ENCODE measurements at places on chromosomes 3 and 15.

GRCh38 chr3:136546720-136547119, 205.5 kb downstream of the STAG1 start:
- DNase-seq: peak; percentile 31

- DNase-seq: no peak
Observed at GRCh38 chr15:99345242-99345641, 94.0 kb downstream of the LRRC28 start.

DNA sequence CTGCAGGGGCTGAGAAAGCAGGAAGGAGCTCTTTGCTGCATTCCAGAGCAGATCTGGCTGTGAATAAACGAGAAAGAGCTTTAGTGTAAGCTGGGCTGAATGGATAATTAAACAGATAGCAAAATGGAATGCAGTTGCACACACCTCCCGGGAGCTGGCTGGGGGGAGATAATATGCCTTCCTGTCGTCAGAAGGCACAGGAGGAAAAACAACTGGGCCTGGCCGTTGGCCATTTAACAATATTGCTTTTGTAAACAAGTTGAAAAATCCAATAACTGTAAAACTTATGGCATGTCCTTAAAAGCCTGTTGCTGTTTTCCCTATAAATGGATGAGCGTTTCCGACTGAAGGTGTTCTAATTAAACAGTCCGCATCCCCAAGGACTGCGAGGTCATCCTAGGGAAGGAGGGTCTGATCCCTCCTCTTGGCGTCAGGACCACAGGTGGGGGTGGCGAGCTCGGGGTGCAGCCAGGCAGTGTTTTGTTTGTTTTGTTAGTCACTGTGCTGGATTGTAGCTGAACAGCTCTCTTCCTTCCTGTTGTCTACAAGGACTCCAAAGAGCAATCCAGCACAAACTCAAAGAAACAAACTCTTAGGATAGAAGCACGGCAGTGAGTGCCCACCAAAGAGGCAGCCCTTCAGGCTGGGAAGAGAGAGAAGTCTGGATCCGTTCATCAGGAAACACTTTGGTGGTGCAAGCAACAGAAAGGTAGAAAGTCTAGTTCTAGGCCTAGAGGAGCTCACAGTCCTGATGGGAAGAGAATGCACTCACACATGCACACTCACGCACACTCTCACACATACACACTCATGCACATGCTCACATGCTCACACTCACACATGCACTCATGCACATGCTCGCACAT, 133.4 kb upstream of the SMAD3 start:
- peak; percentile 81 for DNase-seq

GRCh38 chr3:46367811-46368210, 2.9 kb upstream of the CCR5 start:
- no peak for DNase-seq

GRCh38 chr3:39166932-39167532, 13.6 kb upstream of the CSRNP1 start:
- DNase-seq: peak; percentile 98

DNA sequence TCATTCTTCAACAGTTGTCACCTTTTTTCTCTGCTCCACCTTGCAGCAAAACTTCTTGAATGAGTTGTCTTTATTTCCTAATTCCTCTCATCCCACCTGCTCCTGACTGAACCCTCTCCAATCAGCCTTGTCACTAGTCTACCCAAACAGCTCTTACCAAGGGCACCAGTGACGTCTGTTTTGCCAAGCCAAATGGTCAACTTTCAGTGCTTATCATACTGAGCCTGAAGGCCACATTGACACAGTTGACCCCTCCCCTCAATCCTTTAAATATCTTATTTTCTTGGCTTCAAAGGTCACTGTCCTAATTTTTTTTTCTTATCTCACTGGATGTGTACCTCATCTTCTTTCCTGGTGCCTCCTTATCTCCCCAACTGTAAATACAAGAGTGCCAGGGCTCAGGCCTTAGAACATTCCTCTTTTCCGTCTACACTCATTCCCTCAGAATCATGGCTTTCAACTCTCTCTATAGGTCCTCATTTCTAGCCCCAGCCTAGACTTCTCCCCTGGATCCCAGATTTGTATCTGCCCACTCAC, 43.2 kb downstream of the CMTM8 start:
- DNase-seq: no peak

GRCh38 chr3:184778426-184779332, 33.3 kb upstream of the VPS8 start:
- DNase-seq: no peak

DNA sequence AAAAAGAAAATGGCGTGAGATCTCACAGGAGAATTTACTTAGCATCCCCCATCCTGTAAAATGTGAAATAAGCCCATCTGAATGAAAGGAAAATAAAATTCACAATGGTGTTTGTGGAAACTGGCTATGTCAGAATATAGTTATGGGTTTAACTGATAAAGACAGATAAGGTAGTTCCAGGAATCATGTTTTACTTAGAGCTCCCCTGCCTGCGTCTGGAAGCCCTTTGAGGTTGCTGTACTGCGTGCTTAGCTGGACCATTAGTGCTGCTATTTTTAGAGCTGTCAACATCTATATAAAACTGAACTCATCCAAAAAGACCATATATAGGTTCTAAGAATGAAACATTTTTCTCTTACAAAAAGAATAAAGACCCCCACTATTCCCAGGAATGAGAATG, 130.8 kb downstream of the LSAMP start:
- peak; percentile 49 for DNase-seq

- no peak for DNase-seq
Observed at GRCh38 chr3:189278221-189278620, 106.5 kb downstream of the TPRG1 start.

DNA sequence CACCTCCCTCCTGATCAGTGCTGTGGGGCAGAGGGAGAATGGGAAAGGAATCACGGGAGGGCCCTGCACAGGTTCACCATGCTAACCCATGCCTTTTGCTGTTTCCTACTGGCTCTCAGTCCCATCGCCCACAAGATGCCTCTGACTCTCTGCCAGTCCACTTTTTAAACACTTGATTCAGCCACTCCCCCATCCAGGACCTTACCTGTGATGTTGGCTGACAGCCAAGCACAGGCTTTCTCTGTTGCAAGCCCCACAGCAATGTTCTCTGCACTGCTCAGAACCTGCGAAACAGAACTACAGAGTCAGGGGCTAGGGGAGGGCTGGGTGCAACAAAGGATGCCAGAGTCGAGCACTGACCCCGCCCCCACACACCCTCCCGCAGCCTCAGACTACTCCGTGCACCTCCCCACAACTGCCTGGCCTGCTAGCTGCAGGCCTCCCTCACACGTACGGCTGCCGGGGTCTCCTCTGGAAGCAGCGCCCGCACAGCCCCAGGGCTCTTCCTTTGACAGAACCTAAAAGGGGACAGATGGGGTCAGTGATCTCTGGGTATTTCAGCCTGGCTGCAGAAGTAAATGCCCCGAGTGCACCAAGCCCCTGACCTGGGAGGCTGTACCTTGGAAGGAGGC, 9.1 kb downstream of the CDAN1 start:
- no peak for DNase-seq

GRCh38 chr3:64215103-64215502, 10.2 kb downstream of the PRICKLE2 start:
- DNase-seq: no peak

GRCh38 chr15:51864408-51865056, 35.1 kb downstream of the TMOD3 start:
- peak; percentile 35 for DNase-seq

- DNase-seq: no peak
Observed at GRCh38 chr15:91465086-91465485, 365.0 kb downstream of the SV2B start.

- DNase-seq: no peak
Observed at GRCh38 chr3:32940726-32941125, 10.7 kb upstream of the CCR4 start.

- no peak for DNase-seq
Observed at GRCh38 chr3:189195302-189195701, 23.5 kb downstream of the TPRG1 start.

DNA sequence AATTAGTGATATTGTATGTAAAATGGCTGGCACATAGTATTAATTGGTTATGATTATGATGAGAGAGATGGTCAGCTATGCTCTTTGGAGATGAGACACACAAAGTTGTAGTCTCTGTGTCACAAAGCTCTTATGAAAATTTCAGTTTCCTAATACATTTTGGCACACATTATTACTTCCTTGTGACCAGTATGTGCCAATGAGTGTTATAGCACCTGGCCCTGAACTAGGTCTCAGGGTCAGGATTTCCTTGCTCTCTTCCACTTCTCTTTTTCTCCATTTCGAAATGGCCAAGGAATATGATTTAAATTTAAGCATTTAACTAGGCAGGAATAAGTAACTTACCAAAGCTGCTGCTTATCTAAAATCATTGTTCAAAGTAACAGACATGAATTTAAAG, 28.0 kb downstream of the TIPARP start:
- DNase-seq: no peak

DNA sequence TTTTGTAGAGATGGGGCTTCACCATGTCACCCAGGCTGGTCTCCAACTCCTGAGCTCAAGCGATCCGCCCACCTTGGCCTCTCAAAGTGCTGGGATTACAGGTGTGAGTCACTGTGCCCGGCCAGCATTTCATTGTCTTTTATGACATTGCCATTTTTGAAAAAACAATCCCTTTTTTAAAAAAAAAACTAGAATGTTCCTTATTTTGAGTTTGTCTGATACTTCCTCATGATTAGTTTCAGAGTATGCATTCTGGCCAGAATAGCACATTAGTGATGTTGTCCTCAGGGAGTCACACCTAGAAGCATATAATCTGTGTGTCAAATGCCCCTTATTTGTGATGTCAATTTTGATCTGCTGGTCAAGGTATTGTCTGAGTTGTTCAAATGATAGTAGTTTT, 21.2 kb upstream of the NMD3 start:
- DNase-seq: no peak

- no peak for DNase-seq
Observed at GRCh38 chr3:143832433-143832832, 15.8 kb downstream of the SLC9A9 start.

DNA sequence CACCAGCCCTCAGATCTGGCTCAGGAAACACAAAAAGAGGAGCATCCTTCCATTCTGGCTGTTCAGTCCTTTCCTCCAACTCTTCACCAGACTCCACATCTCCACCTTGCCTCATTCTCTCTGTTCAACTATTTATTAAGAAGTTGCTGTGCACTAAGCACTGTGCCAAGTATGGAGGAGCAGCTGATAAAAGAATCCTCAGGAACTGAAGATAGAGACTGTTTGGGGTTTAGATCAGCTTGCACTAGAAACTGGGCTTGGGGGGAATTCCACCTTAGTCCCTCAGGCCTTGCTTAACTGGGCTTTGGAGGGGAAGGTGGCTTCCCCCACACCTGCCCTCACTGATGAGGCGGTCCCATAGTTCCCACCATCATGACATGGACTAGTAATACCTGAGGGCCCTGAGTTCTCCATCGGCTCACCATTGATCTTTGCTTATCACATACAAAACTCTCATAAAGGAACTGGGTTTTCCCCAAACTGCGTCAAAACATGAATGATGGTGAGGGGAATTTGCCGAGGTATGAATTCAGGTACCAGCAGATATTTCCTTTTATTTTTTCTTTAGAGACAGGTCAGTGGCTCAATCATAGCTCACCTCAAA, 1.7 kb upstream of the CCR8 start:
- DNase-seq: no peak

DNA sequence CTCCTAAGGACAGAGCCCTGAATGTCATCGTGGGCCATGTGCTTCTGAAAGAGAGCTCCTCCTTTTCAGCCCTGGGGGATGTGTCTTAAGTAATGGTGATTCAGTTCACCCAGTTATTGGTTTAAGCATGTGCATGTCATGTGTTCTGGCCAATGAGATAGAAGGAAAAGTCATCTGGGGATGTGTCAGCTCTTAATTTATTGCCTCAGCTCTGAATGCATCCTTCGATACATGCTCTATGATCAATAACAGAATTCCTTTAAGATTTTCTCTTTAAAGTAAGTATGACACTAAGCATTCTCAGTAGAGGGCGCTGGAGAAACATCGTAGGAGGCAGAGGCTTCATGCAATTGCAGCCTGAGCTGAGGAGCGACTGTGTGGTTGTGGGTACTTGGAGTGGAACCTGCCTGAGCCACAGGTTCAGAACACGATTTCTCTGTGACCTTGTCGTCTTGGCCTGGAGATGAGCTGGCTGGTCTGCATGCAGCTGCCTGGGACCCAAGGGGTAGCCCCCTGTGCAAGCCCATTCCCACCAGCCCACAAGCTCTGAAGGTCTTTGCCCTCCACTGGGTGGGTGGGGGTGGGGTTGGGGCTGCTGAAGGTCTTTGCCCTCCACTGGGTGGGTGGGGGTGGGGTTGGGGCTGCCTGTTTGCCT, 69.5 kb downstream of the C3orf38 start:
- DNase-seq: peak; percentile 77

GRCh38 chr3:47266709-47267489, 15.7 kb downstream of the KIF9 start:
- peak; percentile 96 for DNase-seq

- DNase-seq: peak; percentile 25
Observed at GRCh38 chr3:123758081-123758564, 126.0 kb downstream of the MYLK start.

- DNase-seq: no peak
Observed at GRCh38 chr3:85074003-85074402, 115.2 kb downstream of the CADM2 start.

DNA sequence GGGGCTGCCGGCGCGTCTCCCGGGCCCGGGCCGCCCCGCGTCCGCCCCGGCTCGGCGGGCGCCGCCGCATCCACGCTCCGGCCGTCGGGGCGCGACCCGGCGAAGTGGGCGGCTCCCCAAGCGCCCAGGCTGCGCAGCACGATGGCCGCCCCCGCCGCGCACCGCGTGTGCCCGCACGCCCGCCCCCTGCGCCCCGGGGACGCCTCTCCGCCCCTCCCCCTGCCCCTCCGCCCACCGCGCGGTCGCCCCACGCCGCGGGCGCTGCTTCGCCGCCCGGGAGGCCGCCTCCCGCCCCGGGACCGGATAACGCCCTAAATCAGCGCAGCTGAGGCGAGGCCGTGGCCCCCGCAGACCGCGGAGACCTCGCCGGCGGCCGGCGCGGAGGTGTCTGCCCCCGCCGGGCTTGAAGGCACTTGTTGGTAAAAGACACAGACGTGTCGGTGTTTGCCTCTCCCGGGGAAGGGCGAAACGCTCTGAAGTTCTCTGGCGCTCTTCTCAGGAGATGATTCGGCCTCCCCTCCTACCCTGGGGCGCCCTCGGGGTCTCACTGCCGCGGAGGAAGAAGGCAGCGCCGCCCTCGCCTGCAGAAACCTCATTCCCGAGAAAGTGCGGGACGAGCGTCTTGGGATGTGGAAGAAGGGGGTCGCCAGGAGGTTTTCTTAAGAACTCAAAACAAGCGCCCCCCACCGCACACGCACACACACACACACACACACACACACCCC, at the start of gene BNC1:
Gene BNC1, minus strand, starts transcription at position 106 of the 725 bp plus-strand sequence. Its CDS starts 36 bp downstream, at position 70.
- DNase-seq: no peak

DNA sequence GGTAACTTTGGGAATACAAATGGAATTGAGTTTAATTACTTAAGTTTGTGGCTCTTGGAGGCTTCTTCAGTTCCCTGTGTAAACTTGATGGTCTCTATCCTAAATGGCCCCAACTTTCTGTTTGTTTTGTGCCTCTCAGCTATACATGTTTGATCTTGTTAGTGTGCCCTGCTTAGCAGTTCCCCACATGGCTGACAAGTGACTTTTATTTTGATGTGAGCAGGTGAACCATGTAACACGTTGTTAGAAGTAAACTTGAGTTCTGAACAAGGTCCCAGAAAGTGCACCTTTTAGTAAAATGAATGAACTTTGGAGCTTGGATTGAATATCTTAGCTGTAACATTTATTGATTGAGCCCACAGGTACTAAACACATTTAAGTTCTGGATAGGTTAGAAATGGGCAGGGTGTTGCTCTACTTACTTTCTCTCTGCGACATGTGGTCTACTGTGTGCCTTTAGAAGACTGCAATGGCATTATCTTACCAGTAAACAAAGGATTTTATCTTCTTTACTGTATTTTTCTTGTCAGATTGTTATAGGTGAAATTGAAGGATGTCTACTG, 4.5 kb downstream of the LSM3 start:
- no peak for DNase-seq

GRCh38 chr15:62591842-62592838, 427.1 kb upstream of the C2CD4B start:
- DNase-seq: peak; percentile 41

Data from cardiac fibroblast (primary cell).